ENCODE measurements at places on chromosomes 3 and 15.

DNA sequence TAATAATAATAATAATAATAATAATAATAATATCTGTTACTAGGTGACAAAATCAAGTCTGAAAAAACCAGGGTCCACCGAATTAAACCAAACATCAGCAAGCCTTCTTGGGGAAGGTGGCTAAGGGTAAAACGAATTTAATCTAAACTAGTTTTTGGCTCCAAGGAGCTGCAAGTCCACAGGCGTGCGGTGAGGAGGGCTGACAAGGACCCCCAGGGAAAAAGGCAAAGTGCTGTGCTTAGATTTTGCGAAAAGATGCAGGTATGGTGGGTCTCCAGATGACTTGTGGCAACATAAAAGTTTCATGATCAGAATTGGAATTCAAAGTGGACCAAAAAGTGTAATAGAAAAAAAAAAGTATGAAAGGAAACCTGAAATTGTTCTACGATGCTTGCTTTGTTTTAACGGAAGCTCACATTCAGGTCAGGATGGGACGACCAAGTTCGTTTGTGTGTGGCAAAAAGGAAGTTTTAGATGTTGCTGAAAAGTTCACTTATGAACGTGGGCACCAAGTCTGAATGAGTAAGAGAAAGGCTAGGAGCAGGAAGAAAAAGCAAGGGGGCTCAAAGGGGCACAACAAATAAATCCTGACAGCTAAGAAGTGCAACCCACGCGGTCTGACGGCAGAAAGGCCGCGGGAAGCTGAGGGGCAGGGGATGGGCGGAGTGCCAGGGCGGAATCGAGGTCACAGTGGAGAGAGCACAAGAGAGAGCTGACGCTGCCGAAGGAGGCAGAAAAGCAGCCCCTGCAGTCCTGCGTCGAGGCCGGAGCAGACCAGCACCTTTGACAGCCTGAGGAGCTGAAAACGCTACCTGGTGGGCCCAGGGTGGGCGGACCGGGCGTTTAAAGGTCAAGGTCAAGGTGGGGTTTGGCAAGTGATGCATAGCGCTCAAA lies 1.1 kb downstream of the WDR82 start:
- no peak for DNase-seq

DNA sequence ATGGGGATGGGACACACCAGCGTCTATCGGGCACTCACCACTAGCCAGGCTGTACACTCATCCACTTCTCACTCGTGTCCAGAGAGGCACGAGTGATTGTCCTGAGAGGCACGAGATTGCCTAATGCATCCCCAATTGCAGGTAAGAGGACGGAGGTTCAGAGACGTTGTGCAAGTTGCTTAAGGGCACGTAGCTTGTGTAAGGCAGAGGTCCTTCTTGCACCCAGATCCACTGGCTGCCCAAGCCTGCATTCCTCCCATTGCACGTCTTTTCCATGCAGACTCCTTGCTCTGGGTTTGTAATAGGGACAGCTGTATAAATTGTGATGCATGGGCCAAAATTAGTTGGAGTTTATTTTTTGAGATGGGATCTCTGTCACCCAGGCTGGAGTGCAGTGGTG lies 264.3 kb downstream of the PLCL2 start:
- no peak for DNase-seq

DNA sequence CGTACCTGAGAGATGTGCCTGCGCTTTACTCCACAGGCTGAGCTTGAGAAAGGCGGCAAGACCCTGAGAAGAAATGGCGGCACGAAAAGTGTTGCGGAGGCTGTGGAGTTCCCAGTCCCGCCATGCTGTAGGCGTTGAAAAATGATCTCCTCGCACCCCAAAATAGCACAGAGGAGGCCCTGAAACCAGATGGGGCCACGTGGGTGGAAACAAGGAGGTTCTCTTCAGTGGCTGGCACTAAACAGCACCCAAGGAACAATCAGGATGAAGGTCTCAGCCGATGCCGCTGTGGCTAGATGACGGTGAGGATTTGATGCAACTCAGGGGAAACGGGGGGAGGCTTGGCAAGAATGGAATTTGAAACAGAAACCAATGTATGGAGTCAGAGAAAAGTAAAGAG lies 57.3 kb downstream of the TMEM212 start:
- DNase-seq, result no peak

GRCh38 chr15:73621286-73621826 lies 11.8 kb downstream of the NPTN start:
- no peak for DNase-seq

GRCh38 chr15:77296773-77297337 lies 123.0 kb downstream of the PEAK1 start:
- no peak for DNase-seq
